ENCODE measurements at places on chromosomes 16 and 17.

- DNase-seq: no peak
These were observed 33.5 kb downstream of the TK2 start for GRCh38 chr16:66516509-66516807.

DNA sequence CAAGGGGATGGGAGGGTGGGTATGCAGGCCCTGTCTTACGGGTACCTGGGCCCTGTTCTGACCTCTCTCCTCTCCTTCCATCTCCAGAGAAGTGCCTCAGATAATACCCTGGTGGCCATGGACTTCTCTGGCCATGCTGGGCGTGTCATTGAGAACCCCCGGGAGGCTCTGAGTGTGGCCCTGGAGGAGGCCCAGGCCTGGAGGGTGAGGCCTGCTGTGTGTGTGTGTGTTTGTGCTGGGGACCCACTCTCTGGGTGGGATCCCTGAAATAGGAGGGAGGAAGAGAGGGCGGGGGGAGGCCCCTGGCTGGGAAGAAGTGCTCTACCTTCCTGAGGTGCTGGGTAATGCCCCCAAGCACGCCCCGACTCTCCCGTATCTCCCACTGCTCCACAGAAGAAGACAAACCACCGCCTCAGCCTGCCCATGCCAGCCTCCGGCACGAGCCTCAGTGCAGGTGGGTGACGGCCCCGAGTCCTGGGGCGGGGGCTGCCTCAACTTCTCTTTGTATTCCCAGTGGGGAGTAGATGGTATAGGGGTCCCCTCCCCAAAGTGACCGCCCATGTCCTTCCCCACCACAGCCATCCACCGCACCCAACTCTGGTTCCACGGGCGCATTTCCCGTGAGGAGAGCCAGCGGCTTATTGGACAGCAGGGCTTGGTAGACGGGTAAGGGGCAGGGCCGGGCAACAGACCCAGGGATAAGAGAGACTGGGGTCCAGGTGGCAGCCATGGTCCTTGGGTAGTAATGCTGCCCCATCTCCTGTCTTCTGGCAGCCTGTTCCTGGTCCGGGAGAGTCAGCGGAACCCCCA, 7.8 kb downstream of the GRB7 start:
- no peak for DNase-seq

GRCh38 chr16:57066625-57067024, 25.8 kb upstream of the CPNE2 start:
- DNase-seq: no peak

GRCh38 chr16:3012828-3013420, at the start of gene CLDN9:
TSS of gene CLDN9 (plus strand) at chr16:3012923. CDS start at chr16:3013363, 440 bp downstream.
- DNase-seq: no peak

GRCh38 chr17:18004345-18004744, 31.7 kb downstream of the DRC3 start:
- DNase-seq: no peak

DNA sequence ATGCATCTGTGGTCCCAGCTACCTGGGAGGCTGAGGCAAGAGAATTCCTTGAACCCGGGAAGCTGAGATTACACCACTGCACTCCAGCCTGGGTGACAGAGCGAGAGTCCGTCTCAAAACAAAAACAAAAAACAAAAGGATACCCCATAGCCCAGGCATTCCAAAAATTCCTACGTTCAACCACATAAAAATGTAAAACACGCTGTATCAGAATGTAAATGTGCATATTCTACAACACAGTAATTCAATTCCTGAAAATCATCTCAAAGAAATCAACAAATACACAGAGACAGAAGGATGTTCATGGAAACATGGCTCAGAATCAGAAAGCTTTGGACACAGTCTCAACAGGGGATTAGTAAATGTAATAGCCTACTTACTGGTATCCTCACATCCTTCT, 33.0 kb downstream of the COG7 start:
- no peak for DNase-seq

- DNase-seq: no peak
These were observed 8.7 kb downstream of the CCL17 start for GRCh38 chr16:57413301-57413730.
